ENCODE measurements at places on chromosomes 1 and 21.

DNA sequence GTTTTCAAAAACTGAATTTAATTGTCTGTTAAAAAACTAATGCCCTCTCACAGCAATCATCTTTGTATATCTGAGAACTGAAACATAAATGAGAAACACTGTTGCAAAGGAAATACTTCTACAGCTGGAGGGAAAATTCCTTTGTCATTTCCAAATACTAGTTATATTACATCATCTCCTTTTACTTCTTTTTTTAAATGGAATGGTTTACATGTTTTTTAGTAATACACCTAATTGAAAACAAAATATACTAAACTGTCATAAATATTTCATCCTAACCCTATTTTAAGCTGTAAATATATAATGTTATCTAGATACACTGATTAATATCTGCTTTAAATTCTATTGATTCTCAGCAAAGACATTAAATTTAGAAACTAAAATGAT lies 19.1 kb downstream of the CDC42BPA start:
- no peak for DNase-seq

DNA sequence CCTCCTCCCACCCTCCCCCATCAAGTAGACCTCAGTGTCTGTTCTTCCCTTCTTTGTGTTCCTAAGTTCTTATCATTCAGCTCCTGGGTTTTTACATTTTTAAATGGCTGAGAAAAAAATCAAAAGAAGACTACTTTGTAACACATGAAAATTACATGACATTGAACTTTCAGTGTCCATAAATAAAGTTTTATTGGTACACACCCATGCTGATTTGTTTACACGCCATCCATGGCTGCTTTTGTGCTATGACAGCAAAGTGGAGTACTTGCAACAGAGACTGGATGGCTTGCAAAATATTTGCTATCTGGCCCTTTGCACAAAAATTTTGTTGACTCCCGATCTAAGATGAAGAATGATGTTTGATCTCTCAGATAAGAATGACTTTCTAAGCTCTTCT lies 171.4 kb downstream of the PRDM2 start:
- no peak for DNase-seq

GRCh38 chr1:81420760-81421159 lies 380.0 kb upstream of the ADGRL2 start:
- no peak for DNase-seq

DNA sequence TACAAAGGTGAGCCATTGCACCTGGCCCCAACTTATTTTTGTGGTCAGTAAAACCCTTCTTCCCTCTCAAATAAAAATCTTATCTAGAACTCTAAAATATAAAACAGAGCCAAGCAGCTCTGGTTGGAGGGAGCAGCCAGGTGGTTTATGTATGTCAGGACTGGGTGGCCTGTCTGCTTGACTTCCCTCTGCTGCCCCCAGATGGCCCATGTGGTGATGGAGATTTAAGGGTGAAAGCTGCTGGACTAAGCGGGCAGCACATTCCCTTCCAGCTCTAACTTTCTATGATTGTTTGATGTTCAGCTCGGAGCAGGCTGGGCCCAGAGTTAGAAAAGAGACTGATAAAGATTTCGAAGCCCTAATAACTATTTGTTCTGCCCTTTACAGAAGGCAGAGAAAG lies 11.9 kb upstream of the PAQR6 start:
- DNase-seq: no peak

- DNase-seq: no peak
Measured at GRCh38 chr1:115654663-115655305, 13.0 kb downstream of the VANGL1 start.

GRCh38 chr1:79775402-79775801 lies 768.9 kb upstream of the ADGRL4 start:
- no peak for DNase-seq

GRCh38 chr1:36400514-36400824 lies 2.8 kb upstream of the LSM10 start:
- no peak for DNase-seq

- DNase-seq: no peak
Measured at GRCh38 chr1:6961905-6962477, 176.7 kb downstream of the CAMTA1 start.

- DNase-seq: no peak
Measured at GRCh38 chr1:209323743-209324142, 259.8 kb upstream of the CAMK1G start.

- no peak for DNase-seq
Measured at GRCh38 chr1:45477646-45478045, 13.3 kb downstream of the TESK2 start.

GRCh38 chr1:35777109-35777508 lies 7.3 kb upstream of the CLSPN start:
- no peak for DNase-seq

- no peak for DNase-seq
Measured at GRCh38 chr1:53963460-53963859, 17.3 kb downstream of the LRRC42 start.

DNA sequence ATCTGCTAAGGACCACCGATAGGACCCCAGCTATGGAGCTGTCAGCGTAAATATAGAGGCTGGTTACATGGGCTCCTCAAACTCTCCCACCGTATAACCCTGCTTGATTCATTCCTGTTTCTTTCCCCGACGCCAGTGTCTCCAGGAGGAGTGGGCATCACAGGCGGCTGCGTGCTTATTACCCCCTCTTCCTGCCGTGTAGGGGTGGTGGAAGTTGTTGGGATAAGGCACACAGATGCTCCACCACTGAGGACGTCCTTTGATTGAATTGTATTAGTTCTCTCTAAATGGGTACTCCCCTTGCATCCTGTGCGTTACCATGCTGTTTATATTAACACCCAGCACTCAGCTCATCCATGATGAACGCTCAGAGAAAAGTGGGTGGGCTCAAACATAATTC lies 104.6 kb downstream of the ZBTB18 start:
- DNase-seq: no peak

GRCh38 chr1:30664103-30664755 lies 59.2 kb downstream of the MATN1 start:
- no peak for DNase-seq

GRCh38 chr1:153612755-153613331 lies at the start of gene S100A16:
TSS of gene S100A16 (minus strand) at chr1:153613137. CDS start at chr1:153608151, 4,986 bp downstream.
- no peak for DNase-seq

- no peak for DNase-seq
Measured at GRCh38 chr1:87436534-87436933, 107.9 kb downstream of the LMO4 start.

DNA sequence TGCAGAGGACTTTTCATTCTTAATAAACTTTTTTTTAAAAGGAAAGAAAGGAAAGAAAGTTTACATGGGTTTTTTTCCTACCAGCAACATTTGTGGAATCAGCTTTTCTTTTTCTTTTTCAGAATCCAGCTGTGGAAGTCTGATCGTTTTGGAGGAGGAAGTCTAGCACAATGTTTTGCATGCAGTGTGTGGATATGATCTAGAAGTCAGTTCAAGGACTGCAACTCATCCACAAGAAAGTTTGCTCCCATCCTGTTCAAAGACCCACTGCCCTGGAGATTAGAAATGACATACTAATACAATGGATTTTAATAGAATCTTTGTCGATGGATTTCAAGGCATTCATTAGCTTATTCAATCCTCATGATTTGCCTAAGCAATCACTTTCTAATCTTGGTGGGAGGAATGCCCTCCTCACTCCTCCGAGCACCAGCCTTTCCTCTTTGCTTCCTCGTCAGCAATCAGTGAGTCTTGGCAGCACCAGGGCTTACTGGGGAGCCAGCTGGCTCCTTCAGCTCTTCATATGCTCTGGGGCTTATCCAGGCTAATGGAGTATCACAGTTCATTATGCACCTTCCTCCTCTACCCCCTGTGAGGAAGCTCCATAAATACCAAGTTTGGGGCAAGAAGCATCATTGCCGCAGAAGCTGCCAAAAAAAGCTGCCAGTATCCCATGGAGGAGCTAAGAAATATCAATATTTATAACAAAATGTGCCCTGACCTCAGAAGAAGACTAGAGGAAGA lies 392.3 kb upstream of the PKN2 start:
- no peak for DNase-seq

DNA sequence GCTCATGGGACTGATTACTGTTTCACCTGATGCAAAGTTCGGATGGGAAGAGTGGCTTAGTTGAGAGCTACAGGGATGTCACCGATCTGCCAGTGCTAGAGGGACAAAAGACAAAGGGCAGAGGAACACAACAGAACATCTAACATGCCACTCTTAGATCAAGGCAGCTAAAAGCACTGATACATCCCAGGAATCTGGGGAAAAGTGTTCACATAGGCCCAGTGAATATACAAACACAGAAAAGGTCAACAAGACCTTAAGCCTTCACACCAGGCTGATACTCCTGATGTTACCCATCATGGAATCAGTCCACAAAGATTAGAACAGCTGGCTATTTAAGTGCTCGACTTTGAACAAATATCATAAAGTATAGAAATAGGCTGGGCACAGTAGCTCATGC lies 163.2 kb downstream of the EIF4G3 start:
- no peak for DNase-seq

GRCh38 chr1:99365141-99365540 lies 100.8 kb downstream of the PLPPR4 start:
- DNase-seq: no peak

- DNase-seq: no peak
Measured at GRCh38 chr1:97745912-97746311, 174.9 kb downstream of the DPYD start.

GRCh38 chr1:17687145-17687544 lies 68.0 kb upstream of the ACTL8 start:
- no peak for DNase-seq

- DNase-seq: no peak
Measured at GRCh38 chr1:183097438-183098051, 74.3 kb downstream of the LAMC1 start.

DNA sequence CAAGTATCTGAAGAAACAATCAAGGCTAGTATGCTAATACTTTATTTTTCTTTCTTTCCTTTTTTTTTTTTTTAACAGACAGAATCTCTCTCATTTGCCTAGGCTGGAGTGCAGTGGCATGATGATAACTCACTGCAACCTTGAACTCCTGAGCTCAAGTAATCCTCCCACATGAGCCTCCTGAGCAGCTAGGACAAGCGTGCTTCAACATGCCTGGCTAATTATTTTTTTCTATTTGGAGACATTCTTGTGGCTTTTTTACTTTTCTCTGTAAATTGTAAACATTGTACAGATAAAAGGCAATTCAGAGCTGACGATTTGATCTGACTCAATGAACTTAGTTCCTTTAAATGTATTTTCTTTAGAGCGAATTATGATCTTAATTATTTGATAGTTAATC lies 41.4 kb downstream of the CCDC18 start:
- no peak for DNase-seq

DNA sequence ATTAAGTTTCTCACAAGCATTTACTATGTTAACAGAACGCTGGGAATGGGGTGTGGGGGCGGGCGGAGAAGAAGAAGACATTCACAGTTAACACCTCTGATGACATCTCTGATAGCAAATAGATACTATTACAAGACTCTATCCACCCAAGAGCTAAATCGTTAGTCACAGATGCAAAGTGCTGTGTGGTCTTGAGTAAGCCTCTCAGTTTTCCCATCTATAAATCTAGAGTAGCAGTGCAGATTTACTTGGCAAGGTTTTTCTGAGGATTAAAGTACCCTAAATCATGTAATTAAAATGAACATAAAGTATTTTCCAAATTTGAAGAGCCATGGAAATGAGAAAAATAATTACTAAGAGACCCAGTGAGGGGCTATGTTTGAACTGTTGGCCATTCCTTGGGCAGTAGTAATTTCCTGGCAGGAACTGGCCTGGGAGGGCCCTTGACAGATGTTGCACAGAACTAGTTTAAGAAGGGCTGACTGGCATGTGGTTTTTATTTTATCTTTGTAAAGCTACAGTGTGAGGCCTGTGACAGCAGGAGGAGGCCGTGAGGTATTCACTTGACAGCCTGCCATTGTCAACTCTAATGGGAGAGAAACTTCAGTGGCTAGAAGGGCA lies 58.7 kb upstream of the APOBEC4 start:
- DNase-seq: no peak

GRCh38 chr1:213719462-213719861 lies 268.3 kb upstream of the PROX1 start:
- DNase-seq: no peak

DNA sequence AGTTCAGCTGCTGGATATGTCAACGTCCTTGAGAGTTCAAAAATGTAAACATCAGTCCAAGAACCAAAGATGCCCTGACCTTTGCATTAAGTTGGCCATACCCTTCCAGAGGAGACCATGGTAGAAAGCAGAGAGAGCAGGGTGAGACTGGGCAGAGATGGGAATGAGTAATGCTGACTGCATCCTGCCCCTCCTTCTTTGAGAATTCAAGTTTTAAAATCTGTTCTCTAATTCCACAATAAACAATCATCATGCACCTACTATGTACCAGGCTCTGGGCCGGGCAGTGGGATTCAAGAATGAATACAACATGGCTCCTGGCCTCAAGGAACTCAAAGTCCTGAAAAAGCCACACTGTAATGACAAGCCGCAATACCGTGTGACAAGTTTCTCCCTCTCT lies 3.9 kb upstream of the HAO2 start:
- no peak for DNase-seq

GRCh38 chr1:203526572-203526971 lies 32.6 kb downstream of the OPTC start:
- DNase-seq: no peak

- DNase-seq: no peak
Measured at GRCh38 chr1:3610527-3611169, 660 bp downstream of the MEGF6 start.

GRCh38 chr1:29967261-29967660 lies 730.9 kb downstream of the PTPRU start:
- no peak for DNase-seq

- no peak for DNase-seq
Measured at GRCh38 chr21:36524477-36524876, 44.6 kb upstream of the CLDN14 start.

DNA sequence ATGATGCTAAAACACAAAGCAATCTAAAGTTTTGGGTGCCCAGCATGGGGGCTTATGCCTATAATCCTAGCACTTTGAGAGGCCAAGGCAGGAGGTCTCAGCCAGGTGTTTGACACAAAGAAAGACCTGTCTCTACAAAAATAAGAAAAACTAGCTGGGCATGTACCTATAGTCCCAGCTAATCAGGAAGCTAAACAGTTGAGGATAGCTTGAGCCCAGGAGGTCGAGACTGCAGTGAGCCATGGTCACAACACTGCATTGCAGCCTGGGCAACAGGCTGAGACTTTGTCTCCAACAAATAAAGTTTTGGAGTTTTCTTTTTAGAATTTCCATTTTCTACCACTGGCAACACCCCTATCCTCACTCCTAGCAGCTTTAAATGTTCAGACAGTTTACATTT lies 55.1 kb upstream of the GUCA2A start:
- DNase-seq: no peak

GRCh38 chr1:205395616-205396015 lies 26.2 kb downstream of the LEMD1 start:
- no peak for DNase-seq
